Activated CD4-positive, CD25-positive, alpha-beta regulatory T cell treated with anti-CD3 and anti-CD28 coated beads, Interleukin-2, amount 50 U/mL, for 24 hours (primary cell): ENCODE measurements at places on chromosomes 1 and 21.
A peak's percentile ranks its signal among the peaks of the same experiment; 100 is the strongest.

GRCh38 chr1:53450225-53450624 is 9.0 kb upstream of the DMRTB1 start:
- ATAC-seq, result no peak

DNA sequence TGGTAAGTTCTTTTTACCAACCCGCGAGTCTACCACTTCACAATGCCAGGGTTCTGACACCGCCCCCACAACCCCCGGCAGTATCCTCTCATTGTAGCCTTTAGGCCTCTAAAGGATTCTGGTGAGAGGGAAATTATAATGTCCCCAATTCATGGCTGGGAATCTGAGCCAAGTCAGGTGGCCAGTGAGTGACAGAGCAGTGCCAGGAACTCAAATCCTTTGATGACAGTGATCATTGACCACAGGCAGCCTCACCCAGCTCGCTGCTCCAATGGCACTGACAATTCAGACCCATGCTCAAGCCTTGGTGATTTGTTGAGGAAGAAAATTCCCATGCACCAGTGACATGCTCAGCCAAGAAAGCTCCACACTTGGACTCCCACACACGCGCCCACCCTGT is 63.4 kb upstream of the CSF1 start:
- ATAC-seq, result no peak

DNA sequence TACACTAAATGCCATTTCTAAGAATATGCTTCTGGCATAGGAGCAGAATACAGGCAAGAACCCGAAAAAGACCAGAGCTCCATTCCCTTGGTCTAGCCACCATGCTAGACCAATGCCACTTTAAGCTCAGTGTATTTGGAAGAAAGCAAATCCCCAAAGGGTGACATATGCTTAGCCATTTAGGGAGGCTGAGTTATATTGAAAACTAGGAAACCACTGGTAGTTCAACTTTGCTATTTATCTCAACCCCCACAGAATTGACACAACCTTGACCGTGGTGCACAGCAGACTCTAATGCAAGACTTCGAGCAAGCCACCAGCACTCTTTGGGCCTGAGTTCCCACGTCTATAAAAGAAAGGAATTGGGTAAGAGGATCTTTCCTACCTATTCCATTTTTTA is 167.9 kb downstream of the ADSS2 start:
- no peak for ATAC-seq

- ATAC-seq, result no peak
Observed at GRCh38 chr1:247840818-247841217, 878 bp downstream of the OR11L1 start.

DNA sequence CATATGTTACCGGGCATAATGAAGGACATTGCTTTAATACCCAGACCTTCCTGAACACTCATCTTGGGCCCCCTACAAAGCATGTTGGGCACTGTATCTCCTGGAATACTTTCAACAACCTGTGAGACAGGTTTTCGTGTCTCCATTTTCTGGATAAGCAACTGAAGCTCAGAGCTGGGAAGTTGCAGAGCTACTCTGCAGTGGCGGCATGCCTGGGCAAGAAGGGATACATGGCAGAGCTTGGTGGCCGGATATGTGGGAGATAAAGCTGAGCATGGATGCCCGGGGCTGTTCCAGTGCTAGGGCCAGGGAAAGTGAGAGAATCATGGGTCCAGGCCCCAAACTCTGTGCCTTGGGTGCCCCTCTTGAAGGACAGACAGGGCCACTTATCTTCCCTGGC is 71.6 kb upstream of the KCND3 start:
- no peak for ATAC-seq

- no peak for ATAC-seq
Observed at GRCh38 chr1:62064829-62065407, 129.7 kb upstream of the L1TD1 start.

- no peak for ATAC-seq
Observed at GRCh38 chr1:97938285-97938642, 17.4 kb upstream of the DPYD start.

GRCh38 chr1:166083887-166084286 is 82.9 kb downstream of the FAM78B start:
- peak; percentile 83 for ATAC-seq

GRCh38 chr1:230827081-230827681 is 41.1 kb downstream of the C1orf198 start:
- no peak for ATAC-seq

DNA sequence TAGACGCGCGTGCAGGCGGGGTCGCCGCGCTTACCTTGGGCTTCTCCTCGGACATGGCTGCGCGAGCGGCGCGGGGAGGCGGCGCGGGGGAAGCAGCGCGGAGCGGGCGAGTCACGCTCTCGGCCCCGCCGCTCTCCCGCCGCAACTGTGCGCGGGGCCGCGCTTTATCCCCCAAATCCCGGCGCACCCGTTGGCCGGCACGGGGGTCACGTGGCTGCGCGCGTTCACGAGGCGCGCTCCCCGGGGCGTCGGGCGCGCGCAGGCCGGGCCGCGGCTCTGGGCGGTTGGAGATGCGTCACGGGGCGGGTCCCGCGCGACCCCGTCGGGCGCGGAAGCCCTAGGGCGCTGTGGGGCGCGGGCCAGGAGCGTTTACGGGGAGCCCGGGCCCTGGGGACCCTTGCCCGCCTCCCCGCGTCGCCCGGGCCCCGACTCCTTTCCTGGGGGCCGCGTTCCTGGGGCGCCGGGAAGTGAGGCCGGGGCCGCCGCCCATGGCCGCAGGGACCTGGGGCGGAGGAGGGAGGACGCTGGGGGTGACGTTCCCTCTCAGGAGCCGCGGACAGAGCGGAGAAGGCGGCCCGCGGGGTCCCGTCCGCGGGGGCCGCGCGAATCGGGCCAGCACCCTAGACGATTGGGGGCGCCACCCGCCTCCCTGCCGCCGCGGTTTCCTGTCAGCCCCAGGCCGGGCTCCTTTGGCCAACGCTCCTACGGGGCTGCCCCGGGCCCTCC is at the start of gene SUMO3:
Gene SUMO3 (minus strand): TSS at position 149 of the 726 bp plus-strand sequence. CDS start 94 bp downstream, at position 55.
- ATAC-seq, result peak; percentile 78

- no peak for ATAC-seq
Observed at GRCh38 chr1:151166505-151166956, 587 bp downstream of the SCNM1 start.

- ATAC-seq, result no peak
Observed at GRCh38 chr1:154865442-154866256, 4.4 kb downstream of the KCNN3 start.

GRCh38 chr1:170674239-170674638 is 10.3 kb downstream of the PRRX1 start:
- no peak for ATAC-seq

DNA sequence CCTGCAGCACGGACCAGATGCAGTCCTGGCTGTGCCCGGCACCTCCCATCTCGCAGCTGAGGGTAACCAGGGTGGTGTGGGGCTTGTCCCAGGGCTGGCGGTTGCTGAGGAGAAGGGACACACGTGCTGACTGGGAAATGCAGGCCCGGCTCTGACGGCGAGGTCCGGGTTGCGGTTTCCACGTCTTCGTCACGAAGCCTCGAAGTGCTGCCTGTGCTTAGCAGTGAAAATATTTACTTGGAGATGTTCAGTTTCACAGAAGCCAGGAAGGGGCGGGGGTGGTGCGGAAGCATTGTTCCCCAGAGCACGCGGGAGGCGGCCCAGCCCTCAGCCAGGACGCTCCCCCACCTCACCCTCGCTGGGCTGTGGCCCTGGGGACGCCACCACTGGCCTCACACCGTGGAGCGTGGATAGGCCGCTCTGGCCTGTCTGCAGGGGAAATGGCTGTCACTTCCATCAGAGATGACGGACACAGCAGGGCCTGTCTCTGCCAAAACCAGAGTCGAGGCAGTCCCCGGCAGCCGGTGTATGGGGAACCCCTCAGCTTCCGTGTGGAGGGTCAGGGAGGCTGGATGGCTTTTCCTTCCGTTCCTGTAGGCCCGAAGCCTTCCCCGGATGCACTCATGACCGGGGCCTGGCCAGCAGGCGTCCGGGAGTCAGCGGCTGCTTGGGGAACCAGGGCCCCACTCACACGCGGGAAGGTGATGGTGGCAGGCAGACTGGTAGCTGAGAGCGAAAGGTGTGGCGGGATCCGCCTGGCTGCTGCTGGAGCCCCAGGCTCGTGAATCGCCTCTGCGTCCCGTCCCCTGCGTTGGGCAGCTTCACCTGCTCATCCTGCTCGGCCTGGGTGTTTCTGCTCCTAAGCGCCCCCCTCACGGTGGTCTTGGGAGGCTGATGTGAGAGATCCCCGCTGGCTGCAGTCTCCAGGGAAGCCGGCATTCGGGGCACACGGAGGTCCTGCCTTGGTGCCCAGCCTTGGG is 14.7 kb upstream of the POFUT2 start:
- ATAC-seq, result peak; percentile 73
